ENCODE measurements at places on chromosomes 5 and 9.
A peak's percentile ranks its signal among the peaks of the same experiment; 100 is the strongest.

- DNase-seq: no peak
These were observed 7.4 kb upstream of the SHC3 start for GRCh38 chr9:89185980-89186379.

- DNase-seq: peak; percentile 18
These were observed at the start of gene PCDHB10 for GRCh38 chr5:141192110-141192725. Gene PCDHB10, plus strand, starts transcription at chr5:141192353. Its CDS starts 200 bp downstream, at chr5:141192553.

- no peak for DNase-seq
These were observed 51.6 kb upstream of the EGFL7 start for GRCh38 chr9:136611119-136611518.

DNA sequence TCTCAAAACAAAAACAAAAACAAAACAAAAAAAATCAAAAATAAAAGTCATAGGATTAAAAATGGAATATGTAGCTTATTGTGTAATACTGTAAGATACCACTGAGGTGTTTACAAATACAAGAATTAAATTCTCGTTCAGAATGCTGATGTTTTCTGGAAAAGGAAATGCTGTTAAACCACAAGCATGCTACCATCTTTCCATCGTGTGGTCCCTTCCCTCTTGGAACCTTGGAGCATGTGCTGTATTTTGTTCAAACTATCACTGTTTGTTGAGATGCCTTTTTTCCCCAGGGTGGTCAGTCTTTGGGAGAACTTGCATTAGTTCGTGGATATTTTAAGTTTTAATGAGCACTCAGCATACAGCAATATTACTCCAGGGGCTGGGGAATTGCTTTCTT, 39.7 kb downstream of the SUB1 start:
- no peak for DNase-seq

- DNase-seq: no peak
These were observed 156.9 kb downstream of the COL23A1 start for GRCh38 chr5:178433273-178433775.

GRCh38 chr9:71814226-71814625, 45.9 kb upstream of the CEMIP2 start:
- no peak for DNase-seq

GRCh38 chr5:160539431-160539830, 117.8 kb downstream of the PTTG1 start:
- no peak for DNase-seq

DNA sequence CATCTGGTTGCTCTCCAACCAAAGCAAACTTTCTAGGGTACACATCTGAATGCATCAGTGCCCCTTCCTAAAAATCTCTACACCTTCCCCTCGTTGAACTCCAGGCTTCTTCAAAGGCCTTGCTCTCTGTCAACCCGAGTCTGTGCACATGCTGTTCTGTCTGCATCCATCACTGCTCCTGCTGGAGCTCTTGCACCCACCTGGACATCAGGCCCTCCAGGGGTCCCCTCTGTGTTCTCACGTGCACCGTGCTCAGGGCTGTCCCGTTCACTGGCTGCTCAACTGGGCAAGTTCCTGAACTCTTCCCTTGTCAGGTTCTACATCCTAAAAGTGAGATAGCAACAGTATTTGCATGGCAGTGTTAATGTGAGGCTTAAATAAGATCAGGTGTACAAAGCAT, 62.7 kb upstream of the ANGPTL2 start:
- no peak for DNase-seq

DNA sequence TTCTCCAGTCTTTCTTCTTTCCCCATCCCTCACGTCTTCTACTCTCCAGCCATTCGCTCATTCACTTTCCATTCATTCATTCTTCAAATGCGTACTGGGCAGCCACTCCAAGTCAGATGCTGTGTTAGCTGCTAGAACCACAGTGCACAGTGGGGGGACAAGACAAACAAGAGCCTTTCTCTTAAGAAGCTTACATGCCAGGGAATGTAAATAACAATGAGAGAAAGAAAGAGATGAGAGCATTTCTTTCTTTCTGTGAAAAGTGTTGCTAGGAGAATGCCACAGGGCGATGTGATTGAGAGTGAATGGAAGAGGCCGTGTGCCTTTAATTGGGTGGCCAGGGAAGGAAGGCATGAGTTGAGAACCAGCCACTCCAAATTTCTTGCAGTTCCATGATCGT, 46.3 kb upstream of the SMIM23 start:
- no peak for DNase-seq

DNA sequence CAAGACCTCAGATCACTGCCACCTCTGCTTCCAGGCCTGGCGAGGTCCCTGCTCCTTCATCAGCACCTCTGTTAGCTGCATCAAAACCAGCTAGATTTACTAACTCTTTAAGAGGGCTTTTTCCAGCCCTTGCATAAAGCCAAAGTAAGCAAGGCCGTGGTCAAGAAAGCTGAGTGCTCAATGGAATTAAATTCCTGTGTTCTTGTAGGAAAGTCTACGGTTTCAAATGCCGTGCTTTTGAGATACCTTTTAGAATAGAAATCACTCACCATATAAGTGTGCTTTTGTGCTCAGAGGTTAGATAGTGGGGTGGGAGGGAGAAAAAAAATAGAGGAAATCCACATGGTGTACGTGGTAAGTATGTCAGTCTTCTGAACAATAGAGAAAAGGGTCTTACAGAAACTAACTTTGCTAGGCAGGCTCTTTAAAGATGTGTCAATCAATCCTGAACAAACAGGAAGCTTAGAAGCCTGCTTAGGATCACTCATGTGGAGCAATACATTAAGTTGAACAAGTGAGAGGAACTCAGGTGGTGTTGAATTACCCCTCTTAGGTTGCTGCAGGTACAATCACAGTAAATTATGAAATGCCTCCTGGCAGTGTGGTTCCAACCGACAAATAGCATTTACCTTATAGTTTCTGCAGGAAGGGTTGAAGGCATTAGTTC, 79.7 kb downstream of the SEMA6A start:
- no peak for DNase-seq

DNA sequence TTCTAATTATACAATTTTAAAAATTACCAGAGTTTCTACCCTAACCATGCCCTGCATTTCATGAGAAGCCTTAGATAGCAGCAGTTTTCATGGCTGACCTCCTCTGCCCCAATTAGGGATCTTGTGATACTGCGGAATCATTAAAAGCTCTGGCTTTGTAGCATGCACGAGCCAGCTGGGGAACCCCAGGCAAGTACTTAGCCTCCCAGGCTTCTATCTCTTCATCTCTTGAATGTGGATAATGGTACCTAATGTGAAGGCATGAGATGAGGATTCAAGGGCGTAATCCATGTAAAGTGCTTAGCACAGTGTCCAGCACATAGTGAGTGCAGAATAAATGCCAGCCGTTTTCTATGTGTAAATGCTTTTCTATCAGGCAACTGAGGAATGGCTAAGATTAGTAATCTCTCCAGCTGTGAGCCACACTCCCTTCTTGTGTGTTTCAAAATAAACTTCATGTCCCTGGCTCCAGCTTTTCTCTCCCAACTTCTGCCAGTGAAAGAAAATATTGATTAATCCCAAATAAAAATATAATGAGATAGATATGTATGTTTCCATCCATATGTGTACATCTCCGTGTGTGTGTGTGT, 88.4 kb downstream of the APBA1 start:
- no peak for DNase-seq

GRCh38 chr9:122200960-122201595, 27.7 kb downstream of the LHX6 start:
- no peak for DNase-seq

DNA sequence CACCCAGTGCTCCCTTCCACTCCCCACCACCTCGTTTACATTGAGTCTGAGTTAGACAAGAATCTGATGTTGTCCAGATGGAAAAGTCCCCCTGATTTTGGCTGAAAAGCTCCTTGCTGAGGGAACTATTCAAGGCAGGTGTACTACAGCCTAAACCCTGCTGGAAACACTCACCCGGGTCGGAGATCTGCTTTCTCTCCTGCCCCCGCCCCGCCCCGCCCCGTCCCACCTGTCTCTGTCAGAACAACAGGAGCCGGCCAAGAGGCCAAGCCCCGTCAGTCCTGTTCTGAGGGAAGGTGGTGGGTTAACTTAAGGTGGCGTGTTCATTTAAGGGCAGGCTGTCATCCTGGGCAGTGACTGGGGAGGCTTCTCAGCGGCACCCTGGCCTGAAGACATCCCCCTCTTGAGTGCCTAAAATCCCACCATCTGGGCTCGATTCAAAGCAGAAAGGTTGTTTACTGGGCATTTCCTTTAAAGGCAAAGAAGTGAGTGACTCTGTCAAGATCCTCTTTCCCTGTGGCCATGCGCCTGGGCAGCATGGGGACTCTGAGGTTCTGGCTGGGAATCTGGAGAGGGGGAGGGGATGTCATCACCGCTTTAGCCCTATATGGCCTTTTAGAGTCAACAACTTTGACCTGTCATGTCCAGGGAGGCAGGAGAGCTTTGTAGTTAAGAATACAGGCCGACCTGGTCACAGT, 71.1 kb upstream of the NEURL1B start:
- DNase-seq: no peak

- no peak for DNase-seq
These were observed 415.1 kb downstream of the HCN1 start for GRCh38 chr5:45281081-45281480.

GRCh38 chr5:171152382-171152781, 156.7 kb upstream of the TLX3 start:
- DNase-seq: peak; percentile 24

DNA sequence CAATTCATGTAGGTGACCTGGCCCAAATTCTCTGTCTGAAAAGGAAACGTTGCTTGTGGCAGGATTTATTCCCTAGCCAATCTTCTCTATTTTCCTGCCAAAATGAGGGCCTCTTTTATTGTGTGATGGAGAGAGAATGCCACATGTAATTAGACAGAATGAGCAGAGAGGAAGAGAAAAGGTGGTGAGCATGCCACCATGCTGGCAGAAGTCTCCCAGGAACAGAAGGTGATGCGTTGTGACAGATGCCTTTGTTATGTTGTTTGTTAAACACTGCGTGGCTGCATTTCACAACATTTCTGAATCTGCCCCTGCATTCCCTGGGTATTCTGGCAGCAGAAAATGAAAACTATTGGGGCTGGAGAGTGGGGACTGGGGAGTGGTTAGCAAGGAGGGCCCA, 577.6 kb downstream of the TLR4 start:
- DNase-seq: no peak

DNA sequence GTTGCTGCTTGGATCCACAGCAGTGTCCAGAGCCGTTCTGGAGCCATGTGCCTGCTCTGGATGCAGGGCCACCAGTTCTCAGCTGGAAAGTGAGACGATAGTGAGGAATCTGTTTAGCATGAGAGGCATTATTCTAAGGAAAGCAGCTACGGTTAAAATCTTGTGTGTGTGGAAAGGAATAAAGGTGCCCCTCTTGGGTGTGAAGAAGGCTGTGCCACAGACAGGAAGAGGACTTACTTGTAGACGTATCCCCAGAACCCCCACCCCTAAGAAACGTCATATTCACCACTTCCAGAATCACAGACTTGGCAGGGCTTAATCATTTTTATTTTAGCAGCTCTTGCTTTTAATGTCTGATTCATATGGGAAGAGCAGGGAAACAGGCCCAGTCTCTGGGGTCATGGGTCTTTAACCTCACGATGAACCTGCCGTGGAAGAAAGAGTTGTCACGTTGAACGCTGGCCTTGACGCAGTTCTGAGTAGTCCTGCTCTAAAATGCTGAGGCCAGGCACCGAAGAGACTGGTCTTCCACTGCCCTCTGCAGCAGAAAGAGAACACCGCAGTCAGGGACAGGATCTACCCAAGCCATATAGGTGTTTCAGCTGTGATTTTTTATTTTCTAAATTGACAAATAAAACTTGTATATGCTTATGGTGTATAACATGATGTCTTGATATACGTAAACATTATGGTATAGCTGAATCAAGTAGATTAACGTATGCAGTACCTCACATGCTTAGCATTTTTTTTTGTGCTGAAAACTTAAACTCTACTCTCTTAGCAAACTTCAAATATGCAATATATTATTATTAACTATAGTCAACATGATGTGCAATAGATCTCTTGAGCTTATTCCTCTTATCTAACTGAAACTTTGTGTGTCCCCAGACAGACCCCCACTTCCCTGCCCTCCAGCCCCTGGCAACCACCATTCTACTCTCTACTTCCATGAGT, 38.8 kb downstream of the CARTPT start:
- DNase-seq: peak; percentile 35

GRCh38 chr5:127562252-127562651, 44.8 kb downstream of the PRRC1 start:
- DNase-seq: no peak

- no peak for DNase-seq
These were observed 334.0 kb upstream of the NUDT12 start for GRCh38 chr5:103896593-103896992.

GRCh38 chr5:68336200-68336599, 120.6 kb downstream of the PIK3R1 start:
- no peak for DNase-seq

GRCh38 chr5:10251405-10251804, 1.3 kb downstream of the CCT5 start:
- DNase-seq: no peak

Data from suppressor macrophage treated with lipopolysaccharide for 4 hours (primary cell).